Cardiac ventricle fibroblast (primary cell): ENCODE measurements at places on chromosomes 3 and 15. TPM values are rescaled to one million over a fixed set of nuclear protein-coding genes. Genes with fewer than 3 reads are reported as not detected.

CCRL2 gene
- 0.62 and 0.83 TPM in 2 replicates for total RNA-seq

CPNE4 gene
- not detected in 2 replicates for total RNA-seq

HCLS1 gene
- total RNA-seq: 1.7 and 3.5 TPM in 2 replicates

EXD1 gene
- not detected in 2 replicates for total RNA-seq

TOPBP1 gene
- total RNA-seq: 10.9 and 15.8 TPM in 2 replicates

RSL24D1 gene
- total RNA-seq: 55.7 and 69.1 TPM in 2 replicates

CSTA gene
- total RNA-seq: 2.5 and 3.1 TPM in 2 replicates

IQCB1 gene
- total RNA-seq: 3.2 and 6.9 TPM in 2 replicates

SERPINI1 gene
- 2.0 and 2.7 TPM in 2 replicates for total RNA-seq

GOLGA6L4 gene
- total RNA-seq: 0.31 and 0.98 TPM in 2 replicates

GABRG3 gene
- not detected in 2 replicates for total RNA-seq

UBA7 gene
- total RNA-seq: 30.3 and 31.1 TPM in 2 replicates

SKOR1 gene
- 0.06 TPM in 1 of 2 replicates, not detected in the other for total RNA-seq

HHLA2 gene
- total RNA-seq: 0.12 TPM in 1 of 2 replicates, not detected in the other

ZBBX gene
- total RNA-seq: not detected in 2 replicates

MYO5A gene
- 13.8 and 15.8 TPM in 2 replicates for total RNA-seq

C3orf80 gene
- 0.10 and 1.2 TPM in 2 replicates for total RNA-seq
